Dorsolateral prefrontal cortex (tissue), 122 donors: ENCODE measurements at places on chromosomes 1 and 21. TPM values are rescaled to one million over a fixed set of nuclear protein-coding genes. Genes with fewer than 3 reads are reported as not detected.
A peak's percentile ranks its signal among the peaks of the same experiment; 100 is the strongest.

SRSF11 gene
- total RNA-seq, result 192 TPM

DNA sequence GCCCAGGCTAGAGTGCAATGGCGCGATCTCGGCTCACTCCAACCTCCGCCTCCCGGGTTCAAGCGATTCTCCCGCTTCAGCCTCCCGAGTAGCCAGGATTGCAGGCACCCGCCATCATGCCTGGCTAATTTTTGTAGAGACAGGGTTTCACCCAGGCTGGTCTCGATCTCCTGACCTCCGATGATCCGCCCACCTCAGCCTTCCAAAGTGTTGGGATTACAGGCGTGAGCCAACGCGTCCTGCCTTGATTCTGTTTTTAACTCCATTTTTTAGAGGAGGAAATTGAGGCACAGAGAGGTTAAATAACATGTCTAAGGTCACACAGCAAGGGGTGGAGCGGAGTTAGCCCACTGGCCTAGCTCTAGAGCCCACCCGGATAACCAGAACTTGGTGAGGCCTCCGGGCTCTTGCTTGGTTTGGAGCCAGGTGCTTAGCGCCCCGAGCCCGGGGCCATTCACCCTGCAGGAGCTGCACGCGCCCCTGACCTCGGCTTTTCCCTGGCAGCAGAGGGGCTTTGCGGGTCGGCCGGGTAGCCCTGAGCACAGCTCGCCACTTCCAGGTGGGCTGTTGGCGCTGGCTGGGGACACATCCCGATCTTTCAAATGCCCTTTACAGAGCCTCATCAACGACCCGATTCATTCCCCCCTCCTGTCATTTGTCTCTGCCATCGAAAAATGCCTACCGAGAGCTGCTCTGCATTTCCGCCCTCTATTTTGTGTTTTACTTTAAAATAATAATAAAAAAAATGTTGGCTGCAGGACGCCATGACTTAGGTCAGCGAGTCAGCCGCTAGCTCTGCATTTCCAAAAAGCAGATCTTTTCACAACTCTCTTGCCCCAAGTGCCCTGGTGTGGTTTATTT lies 11.2 kb downstream of the SIM2 start:
- no peak for DNase-seq

DNA sequence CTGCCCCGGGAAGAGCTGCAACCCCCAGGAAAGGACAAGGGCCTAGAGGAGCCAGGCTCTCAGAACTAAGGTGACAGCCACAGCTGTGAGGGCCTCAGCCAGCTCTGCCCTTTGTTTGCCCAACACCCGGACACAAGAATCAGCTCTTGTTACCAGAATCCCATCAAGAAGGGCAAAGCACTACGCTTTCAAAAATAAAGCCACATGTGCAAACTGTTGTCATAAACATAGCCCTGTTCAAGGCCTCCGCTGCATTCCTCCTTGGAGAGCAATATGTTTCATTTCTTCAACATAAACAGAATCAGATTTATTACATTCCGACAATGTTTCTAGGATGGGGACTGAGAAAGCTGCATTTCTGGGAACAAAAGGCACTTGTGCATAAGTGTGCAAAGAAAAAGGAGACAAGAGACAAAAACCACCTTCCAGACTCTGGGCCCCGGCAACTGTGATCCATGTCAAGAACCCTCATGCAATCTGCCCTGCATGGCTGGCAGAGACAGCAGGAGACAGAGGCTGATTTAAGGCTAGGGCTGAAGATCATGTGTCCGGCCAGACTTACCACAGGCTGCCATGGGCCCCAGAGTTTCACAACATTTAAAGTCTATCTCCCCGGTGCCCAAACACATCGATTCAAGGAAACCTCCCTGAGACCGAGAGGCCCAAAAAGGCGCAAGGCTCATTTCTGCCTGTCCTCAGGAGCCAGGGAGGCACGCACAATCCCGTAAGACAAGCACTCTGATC lies 71.0 kb downstream of the SSBP3 start:
- DNase-seq, result no peak

- DNase-seq, result no peak
These were observed 22.3 kb upstream of the APOBEC4 start for GRCh38 chr1:183675381-183675780.

TFAP2E gene
- total RNA-seq, result 6.3 TPM

ZNF648 gene
- total RNA-seq, result 0.23 TPM

DNA sequence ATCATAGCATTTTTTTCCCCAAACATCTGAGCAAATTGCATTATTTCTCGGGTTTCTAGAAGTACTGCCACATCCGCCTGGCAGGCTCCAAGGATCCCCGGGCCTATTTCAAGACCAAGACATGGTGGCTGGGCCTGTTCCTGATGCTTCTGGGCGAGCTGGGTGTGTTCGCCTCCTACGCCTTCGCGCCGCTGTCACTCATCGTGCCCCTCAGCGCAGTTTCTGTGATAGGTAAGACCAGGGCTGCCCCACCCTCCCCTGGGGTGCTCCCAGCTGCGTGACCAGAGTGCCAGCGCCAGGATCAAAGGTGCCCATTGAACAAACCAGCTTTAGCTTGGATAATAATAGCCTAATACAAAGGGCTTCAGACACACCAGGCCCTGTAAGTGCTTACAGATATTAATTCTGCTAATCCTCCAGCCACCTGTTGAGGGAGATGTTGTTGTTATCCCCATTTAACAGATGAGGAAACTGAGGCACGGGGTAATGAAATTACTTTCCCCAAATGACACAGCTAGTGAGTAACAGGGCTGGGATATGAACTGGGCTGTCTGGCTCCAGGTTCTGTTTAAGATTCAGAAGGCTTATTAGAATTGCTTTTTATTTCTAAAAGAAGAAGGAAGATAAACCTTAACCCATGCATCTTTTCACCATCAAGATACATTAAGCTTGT lies 26.5 kb downstream of the NIPAL3 start:
- DNase-seq, result no peak

- no peak for DNase-seq
These were observed 11.1 kb downstream of the ITGA10 start for GRCh38 chr1:145898756-145899155.

- no peak for DNase-seq
These were observed 22.0 kb downstream of the KCNK1 start for GRCh38 chr1:233635765-233636502.

GRCh38 chr1:7334475-7335035 lies 436.5 kb upstream of the VAMP3 start:
- DNase-seq, result no peak

- no peak for DNase-seq
These were observed 10.7 kb upstream of the SDC3 start for GRCh38 chr1:30919025-30919881.

- DNase-seq, result no peak
These were observed 55.5 kb downstream of the GADD45A start for GRCh38 chr1:67740543-67740942.

XCL2 gene
- total RNA-seq, result not detected

DNA sequence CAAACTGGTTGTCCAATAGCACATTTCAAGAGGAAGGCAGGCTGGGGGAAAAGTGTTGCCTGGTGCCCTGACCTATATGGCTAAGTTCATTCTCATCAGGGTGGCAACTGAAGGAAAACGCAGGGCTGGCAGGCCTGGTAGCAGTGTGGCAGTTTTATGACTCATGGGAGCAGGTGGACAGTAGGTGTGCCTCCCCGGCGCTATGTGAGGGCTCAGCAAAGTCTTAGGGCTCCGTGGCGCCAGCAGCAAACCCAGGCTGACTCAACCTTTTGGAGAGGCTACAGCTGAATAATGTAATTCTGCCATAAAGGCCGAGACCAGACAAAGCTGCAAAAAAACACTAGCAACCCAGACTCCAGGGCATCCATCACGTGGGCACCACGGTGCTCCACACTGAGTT lies 23.6 kb downstream of the GADD45A start:
- DNase-seq, result no peak

AMPD1 gene
- total RNA-seq, result not detected

DNA sequence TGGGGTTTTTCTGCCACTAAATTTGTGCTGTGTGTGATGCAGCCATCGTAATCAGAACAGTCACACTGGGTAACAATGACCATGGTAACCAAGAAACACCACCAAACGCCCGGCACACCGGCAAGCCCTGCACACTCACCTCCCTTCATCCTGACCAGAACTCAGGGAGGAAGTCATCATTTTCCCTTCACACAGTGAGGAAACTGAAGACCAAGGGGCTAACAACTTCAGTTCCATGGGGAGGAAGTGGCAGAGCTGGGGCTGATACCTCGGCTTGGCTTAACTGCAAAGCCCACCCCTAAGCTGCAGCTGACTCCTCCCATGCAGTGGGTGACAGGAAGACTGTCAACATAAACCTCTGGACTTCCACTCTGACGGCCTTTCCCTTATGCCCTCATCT lies 69.3 kb upstream of the BCAR3 start:
- no peak for DNase-seq

HENMT1 gene
- 16.7 TPM for total RNA-seq

GRCh38 chr1:237316352-237316751 lies 274.4 kb downstream of the RYR2 start:
- peak; percentile 18 for DNase-seq

GRCh38 chr1:236289492-236290131 lies 7.9 kb upstream of the ERO1B start:
- DNase-seq, result no peak

- DNase-seq, result no peak
These were observed 23.3 kb downstream of the NGF start for GRCh38 chr1:115314765-115315164.

- DNase-seq, result peak; percentile 8
These were observed 113.0 kb downstream of the GLIS1 start for GRCh38 chr1:53625766-53626520.

TENT5C gene
- 0.78 TPM for total RNA-seq
